ENCODE measurements at places on chromosomes 1 and 21. TPM values are rescaled to one million over a fixed set of nuclear protein-coding genes. Genes with fewer than 3 reads are reported as not detected.

The ATAD3C gene
- polyA plus RNA-seq, result 3.3 TPM

DNA sequence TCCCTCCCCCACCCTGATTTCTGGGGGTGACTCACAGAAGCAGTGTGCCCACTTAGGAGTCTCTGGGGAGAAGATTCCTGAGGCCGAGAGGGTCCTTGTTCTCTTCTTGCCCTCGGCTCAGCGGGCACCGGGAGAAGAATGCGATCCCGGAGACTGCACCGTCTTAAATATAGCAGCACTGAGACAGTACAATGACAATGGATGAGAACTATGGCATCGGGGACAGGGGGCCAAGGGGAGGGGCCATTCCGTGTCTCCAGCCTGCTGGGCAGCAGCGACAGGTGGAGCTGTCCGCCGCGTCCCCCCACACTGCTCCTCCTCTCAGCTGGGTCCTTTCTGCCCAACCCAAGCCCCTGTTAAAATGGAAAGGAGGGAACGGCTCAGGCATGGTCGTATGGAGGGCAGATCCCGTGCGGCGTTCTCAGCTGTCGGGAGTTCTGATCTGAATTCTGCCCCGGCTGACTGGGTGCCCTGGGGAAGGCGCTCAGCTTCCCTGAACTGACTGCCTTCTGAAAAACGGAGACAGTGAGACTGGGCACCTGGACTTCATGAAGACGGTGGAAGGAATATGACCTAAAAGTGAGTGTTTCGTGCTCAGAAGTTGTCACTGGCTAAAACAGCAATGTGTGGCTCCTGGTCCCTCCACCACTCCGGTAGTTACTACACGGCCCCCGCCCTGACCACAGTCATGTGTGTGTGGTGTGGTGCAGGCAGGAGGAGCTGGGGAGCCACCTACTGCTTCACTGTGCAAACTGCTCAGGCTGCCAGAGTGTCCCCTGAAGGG, at the start of gene MYOM3:
MYOM3 (minus strand) TSS at position 140 of the 784 bp plus-strand sequence. CDS start 3,499 bp downstream, outside the sequence.
- DNase-seq, result peak; percentile 41

- DNase-seq, result no peak
Measured at GRCh38 chr1:226203240-226203639, 16.7 kb upstream of the ACBD3 start.

- no peak for DNase-seq
Measured at GRCh38 chr21:23921670-23922418, 1685.4 kb downstream of the MRPL39 start.

- DNase-seq, result no peak
Measured at GRCh38 chr1:1230656-1231399, 973 bp downstream of the SDF4 start.

The FNDC10 gene
- 2.2 TPM for polyA plus RNA-seq

The CD34 gene
- 83.2 TPM for polyA plus RNA-seq

GRCh38 chr1:246291127-246291526, 216.0 kb downstream of the SMYD3 start:
- DNase-seq, result no peak

The EXTL1 gene
- 0.58 TPM for polyA plus RNA-seq

- no peak for DNase-seq
Measured at GRCh38 chr21:35538386-35538785, 489.3 kb upstream of the RUNX1 start.

DNA sequence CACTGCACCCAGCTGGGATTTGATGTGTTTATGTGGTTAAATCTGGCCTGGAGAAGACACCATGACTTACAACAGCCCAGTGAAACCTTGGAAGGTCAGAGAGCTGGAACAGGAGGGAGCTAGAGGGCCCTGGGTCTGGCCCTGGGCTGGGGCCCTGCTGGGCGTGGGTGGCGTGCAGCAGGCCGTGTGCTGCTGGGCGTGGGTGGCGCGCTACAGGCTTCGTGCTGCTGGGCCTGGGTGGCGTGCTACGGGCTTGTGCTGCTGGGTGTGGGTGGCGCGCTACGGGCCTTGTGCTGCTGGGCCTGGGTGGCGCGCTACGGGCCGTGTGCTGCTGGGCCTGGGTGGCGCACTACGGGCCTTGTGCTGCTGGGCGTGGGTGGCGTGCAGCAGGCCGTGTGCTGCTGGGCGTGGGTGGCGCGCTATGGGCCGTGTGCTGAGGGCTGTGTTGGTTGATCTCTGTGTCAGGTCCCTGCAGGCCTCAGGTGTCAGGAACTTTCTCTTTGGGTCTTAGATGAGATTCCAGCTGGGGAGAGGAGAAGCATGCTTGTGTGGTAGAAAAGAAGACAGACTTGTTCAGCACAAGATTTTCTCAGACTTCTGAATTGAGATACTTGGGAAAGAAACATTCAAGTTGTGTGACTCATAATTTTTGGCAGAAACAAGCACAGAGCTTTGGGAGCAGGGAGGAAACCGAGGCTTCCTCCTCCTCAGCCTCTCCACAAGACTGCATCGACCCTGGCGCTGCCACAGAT, 66.0 kb downstream of the COL18A1 start:
- DNase-seq, result peak; percentile 56

DNA sequence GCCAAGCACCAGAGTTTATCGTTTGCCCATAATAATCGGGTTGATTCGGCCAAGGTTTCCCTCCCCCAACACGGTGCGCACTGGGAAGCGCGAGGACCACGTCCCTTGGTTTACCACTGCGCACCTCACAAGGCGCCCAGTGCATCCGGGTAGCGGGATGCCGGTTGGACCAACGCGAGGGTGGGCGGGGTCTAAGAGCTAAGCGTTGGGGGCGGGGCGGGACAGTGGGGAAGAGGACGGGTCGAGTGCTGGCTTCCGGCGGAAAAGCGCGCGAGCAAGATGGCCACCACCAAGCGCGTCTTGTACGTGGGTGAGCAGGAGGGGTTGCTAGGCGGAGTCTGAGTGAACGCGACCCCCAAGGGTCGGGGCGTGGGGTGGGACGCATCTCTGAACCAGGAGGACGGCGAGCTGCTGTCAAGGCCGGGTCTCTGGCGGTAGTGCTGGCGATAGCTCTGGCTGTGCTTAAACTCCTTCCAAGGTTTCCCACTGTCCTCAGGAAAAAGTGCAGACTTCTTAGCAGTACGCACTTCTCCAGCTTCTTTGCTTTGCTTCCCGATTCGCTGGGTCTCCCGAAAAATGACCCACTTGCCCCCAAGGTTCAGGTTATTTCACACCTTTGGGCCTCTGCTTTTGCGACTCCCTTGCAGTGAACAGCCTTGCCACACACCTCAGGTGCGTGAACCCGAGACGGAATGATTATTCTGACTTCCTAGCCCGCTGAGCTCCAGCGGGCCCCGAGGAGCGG, at the start of gene PPIE:
PPIE (plus strand) TSS at position 261 of the 745 bp plus-strand sequence; CDS start at position 280, 19 bp downstream.
- peak; percentile 84 for DNase-seq

The CASZ1 gene
- 19.4 TPM for polyA plus RNA-seq

The PTPRU gene
- 17.1 TPM for polyA plus RNA-seq

The C1QB gene
- 351 TPM for polyA plus RNA-seq

- no peak for DNase-seq
Measured at GRCh38 chr1:52659851-52660596, 27.1 kb downstream of the SHISAL2A start.

- DNase-seq, result no peak
Measured at GRCh38 chr1:35640380-35641232, 720 bp downstream of the PSMB2 start.

GRCh38 chr1:23984417-23985186, 4.5 kb upstream of the SRSF10 start:
- DNase-seq, result no peak

The CAPZA1 gene
- polyA plus RNA-seq, result 42.3 TPM

The BCL10 gene
- 9.6 TPM for polyA plus RNA-seq

The ANGPTL1 gene
- polyA plus RNA-seq, result 89.2 TPM

GRCh38 chr1:206933333-206933945, 11.7 kb upstream of the FCMR start:
- no peak for DNase-seq

DNA sequence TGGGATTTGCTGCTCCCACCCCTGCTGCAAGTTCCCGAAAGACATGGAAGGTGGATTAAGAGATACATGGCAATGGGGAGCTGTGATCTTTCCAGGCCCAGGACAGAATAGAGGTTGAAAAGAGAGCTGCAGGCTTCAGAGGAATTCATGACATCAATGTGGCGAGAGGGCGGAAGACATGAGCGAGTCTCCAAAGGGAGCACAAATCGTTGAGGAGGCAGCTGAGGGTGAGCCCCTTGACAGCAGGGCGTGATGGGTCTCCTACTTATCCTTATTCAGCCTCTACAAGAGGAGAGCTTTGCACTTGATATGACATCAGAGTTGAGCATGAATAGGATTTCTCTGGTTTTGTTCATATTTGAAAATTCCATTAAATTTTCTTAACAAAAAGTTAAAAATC, 45.5 kb upstream of the TACSTD2 start:
- DNase-seq, result no peak

The BTBD19 gene
- polyA plus RNA-seq, result 4.3 TPM

The SYTL1 gene
- 31.0 TPM for polyA plus RNA-seq

The REN gene
- 0.41 TPM for polyA plus RNA-seq

The LIN28A gene
- polyA plus RNA-seq, result not detected

The CATSPERE gene
- 0.38 TPM for polyA plus RNA-seq

The GSTM5 gene
- polyA plus RNA-seq, result 25.2 TPM

GRCh38 chr1:112110031-112110430, 120.6 kb upstream of the KCND3 start:
- no peak for DNase-seq

GRCh38 chr1:228018961-228019721, 12.3 kb downstream of the WNT3A start:
- DNase-seq, result no peak

DNA sequence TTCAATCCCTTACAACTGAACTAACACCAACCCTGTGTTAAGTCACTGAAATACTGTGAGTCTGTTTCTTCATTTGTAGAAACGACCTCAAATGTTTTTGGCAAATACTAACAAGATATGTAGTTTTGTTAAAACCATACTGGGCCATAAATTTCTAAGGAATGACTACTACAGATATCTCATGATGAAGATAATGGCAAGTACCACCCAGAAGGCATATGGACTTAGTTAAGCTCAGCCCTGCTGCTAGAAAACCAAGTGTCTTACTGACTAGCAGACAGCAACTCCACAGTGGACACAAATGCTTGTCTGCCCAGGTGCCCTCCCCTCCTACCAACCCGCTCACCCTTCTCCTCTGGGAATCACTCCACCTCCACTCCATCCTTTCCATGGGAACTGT, 44.5 kb upstream of the BMP8B start:
- no peak for DNase-seq

- DNase-seq, result no peak
Measured at GRCh38 chr1:47690341-47691250, 252.8 kb downstream of the FOXD2 start.

DNA sequence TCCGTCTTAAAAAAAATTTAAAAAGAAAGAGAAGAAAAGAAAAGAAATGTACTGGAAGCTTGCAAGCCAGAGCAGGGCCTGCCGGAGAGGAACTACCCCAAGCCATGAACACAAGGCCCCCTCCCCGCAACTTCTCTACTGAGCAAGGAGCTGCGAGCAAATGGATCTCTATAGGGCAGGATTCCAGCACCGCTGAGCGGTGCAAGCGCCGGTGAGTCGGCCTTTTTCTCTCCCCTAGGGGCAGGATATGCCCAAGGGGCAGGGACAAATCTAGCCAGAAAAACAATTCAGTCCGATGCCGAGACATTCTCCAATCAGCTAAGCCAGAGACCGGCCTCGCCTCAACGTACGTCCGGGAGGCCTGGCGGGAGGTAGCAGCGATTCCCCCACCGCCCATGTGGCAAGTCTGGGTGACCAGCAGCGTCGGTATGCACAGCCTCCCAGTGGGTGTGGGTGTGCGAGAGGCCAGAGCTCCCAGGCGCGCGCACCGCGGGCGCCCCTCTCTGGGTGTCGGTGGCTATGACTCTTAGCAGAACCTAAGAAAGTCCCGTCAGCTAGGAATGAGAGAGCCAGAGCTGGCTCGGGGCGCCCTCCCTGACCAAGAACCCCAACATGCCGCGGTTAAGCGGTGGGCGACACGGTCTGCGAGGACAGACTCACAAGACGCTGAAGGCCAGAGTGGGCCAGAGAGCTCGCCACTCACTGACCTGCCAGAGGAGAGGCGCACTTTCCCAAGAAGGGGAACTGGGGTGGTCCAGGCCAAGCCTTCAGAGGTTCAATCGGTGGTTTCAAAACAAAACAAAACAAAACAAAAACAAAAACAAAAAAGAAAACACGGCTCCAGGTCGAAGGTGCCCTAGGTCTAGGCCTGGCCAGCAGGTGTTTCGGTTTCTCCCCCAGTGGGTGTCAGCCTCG, 1.9 kb downstream of the CSMD2 start:
- DNase-seq, result peak; percentile 18

DNA sequence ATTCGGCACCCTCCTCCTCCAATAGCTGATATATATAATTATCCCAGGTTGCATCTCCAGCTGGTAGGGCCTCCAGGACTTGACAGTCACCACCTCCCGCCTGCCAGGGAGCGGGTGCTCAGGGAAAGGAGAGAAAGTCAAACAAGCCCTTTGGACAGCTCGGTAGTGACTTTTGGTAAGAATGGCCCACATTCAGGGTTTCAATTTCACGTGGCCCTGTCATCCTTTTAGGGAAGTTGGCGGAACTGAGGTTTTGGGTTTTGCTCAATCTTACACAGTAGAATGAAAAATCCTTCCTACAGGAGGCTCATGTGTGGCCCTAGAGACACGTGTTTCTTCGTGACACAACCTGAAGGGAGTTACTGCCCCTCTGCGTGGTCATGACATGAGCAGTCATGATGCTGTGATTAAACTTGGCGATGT, 44.2 kb downstream of the CAPN8 start:
- no peak for DNase-seq

DNA sequence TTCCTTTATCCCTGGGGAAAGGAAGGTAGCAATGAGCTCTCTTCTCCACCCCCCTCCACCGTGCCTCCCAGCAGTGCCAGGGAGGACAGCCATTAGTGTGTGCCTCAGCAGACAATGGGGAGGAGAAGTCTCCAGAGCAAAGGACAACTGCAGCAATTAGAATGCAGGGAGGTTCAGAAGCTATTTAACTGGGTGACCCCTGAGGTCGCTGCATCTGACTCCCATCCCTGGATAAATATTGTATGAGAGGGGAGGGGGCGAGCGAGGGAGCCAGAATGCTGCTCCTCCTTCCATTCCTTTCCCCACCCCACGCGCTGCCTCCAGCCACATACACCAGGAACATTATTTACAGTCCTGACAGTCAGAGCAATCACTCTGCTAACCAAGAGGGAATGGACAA, 59.0 kb downstream of the ERI3 start:
- DNase-seq, result no peak

- no peak for DNase-seq
Measured at GRCh38 chr1:45348020-45348419, 7.8 kb upstream of the MUTYH start.

All from urinary bladder (tissue), 4 donors.